ENCODE measurements at places on chromosomes 16 and 17. TPM values are rescaled to one million over a fixed set of nuclear protein-coding genes. Genes with fewer than 3 reads are reported as not detected.

FOXF1 gene
- total RNA-seq: 0.88 TPM

ARHGAP44 gene
- total RNA-seq: 7.4 TPM

CALCOCO2 gene
- 164 TPM for total RNA-seq

PRAC2 gene
- not detected for total RNA-seq

KIFC3 gene
- total RNA-seq: 69.7 TPM

SLC7A5 gene
- total RNA-seq: 14.5 TPM

CA4 gene
- 6.5 TPM for total RNA-seq

GGT6 gene
- total RNA-seq: not detected

KCNAB3 gene
- total RNA-seq: 0.62 TPM

GSDMA gene
- 6.2 TPM for total RNA-seq

TLCD3A gene
- total RNA-seq: 11.1 TPM

PLLP gene
- total RNA-seq: 2.6 TPM

KRTAP4-3 gene
- total RNA-seq: not detected

C16orf87 gene
- total RNA-seq: 5.6 TPM

DNA sequence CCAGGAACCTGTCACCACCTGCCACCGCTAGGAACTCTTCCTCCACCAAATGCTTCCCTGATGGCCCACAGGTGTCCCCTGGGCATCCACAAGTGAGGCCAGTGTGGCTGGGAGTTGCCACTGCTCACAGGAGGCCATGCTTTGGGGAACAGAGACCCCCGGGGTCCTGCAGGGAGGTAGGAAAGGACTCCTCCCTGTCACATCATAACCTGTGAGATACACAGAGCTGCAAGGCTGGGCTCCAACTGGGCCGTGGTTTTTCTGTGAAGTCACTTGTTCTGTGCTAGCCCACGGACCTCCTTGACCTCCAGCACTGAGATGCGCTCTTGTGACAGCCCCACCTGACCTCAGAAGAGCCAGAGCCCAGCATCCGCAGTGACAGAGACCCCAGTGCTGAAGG lies 311.2 kb downstream of the C16orf95 start:
- DNase-seq: no peak

DNA sequence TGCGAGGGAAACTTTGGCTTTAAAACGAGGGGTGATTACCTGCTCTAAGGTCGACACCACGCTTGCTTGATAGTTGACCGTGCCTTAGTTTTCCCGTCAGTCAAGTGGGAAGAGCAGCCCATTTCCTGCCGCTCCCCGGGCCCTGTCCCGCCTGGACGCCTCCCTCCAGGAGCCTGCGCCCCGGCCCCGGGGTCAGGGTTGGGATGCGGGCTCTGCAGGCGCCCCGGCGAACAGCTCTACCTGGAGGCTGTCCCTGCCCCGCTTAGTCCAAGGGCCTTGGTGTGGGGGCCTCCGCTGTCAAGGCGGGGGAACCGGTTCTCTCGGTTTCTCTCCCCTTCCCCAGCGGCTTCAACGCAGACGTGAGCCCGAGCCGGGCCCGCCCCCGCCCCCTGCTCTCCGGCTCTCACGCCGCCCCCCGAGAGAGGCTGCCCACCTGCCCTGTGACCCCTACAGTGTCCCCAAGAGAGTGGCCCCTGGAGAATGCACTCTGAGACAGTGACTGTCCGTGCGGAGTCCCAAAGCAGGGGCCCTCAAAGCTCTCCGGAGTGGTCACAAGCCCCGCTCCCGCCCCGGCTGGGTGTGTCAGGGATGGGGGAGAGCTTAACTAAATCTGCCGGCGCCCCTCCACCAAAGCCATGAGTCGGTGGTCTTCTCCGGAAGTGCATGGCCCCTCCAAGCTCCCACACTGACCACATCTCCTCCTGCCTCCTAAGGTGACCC lies 117.4 kb upstream of the SMURF2 start:
- DNase-seq: no peak

DNA sequence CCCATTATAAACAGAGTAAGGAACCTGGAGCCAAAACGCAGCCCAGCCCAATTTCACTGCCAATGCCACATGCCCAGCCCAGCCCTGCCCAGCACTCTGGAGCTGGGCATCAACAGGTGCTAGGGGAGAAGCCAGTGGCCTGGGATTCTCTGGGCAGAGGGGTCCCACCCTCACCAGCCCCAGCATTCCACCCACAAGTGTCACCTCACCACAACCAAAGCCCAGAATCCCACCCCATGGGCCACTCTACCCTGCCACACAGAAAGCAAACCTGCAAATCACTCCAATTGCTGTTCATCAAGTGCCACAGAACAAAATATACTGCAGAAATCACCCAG lies 102.5 kb upstream of the CDH5 start:
- DNase-seq: peak; percentile 49

- no peak for DNase-seq
Observed at GRCh38 chr16:28189245-28189644, 22.5 kb downstream of the XPO6 start.

- DNase-seq: peak; percentile 38
Observed at GRCh38 chr17:47813077-47813476, 8.5 kb downstream of the OSBPL7 start.

DNA sequence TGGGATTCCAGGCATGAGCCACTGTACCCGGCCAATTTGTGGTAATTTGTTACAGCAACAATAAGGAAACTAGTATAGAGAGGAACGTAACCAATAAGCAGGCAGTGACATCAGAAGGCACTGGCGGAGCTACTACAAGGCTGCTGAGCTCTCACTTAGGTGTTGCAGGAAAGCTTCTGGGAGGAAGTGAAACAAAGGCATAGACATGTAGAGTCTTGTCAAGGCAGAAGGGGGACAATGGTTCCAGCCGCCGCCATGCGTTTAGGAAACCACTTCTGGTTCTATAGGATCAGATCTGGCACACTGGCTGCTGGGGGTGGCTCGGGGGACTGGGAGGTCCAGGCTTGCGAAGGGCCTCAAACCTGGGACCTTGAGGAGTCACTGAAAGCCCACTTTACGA lies 9.4 kb upstream of the CPSF4L start:
- DNase-seq: no peak

DNA sequence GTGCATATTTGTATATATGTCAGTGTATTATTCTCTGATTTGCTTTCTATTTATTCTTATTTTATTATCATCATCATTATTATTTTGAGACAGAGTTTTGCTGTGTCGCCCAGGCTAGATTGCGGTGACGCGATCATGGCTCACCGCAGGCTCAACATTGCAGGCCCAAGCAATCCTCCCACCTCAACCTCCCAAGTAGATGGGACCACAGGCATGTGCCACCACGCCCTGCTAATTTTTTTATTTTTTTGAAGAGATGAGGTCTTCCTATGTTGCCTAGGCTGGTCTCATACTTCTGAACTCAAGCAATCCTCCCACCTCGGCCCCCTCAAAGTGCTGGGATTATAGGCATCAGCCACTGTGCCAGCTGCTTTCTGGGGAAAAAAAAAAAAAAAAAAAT lies 8.4 kb upstream of the ARHGAP17 start:
- DNase-seq: no peak

- no peak for DNase-seq
Observed at GRCh38 chr16:23433261-23433920, 19.6 kb downstream of the COG7 start.

- no peak for DNase-seq
Observed at GRCh38 chr17:40511667-40512220, 10.3 kb upstream of the TNS4 start.

- peak; percentile 50 for DNase-seq
Observed at GRCh38 chr16:11587643-11588247, 1.0 kb upstream of the LITAF start.

DNA sequence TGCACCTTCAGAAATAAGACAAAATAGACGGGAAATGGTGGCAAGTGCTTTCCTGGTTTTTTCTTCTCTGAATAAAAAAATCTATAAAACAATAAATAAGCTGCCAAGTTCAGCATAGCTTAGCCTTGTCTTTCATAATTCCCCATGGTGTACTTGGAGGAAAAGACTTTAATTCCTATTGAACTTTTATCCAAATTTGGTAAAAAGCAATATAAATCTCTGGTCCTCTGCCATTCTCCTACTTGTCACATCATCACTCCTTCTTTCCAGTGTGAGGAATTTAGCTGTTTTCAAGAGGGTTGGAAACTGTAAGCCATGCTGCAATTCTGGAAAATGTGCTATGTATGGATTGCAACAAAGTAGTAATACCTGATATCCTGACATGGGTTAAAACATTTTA lies 551.8 kb upstream of the KIF2B start:
- no peak for DNase-seq

- DNase-seq: no peak
Observed at GRCh38 chr17:64393000-64393402, 2.3 kb upstream of the PECAM1 start.

- DNase-seq: peak; percentile 96
Observed at GRCh38 chr17:61251939-61252865, 147.4 kb upstream of the TBX2 start.

DNA sequence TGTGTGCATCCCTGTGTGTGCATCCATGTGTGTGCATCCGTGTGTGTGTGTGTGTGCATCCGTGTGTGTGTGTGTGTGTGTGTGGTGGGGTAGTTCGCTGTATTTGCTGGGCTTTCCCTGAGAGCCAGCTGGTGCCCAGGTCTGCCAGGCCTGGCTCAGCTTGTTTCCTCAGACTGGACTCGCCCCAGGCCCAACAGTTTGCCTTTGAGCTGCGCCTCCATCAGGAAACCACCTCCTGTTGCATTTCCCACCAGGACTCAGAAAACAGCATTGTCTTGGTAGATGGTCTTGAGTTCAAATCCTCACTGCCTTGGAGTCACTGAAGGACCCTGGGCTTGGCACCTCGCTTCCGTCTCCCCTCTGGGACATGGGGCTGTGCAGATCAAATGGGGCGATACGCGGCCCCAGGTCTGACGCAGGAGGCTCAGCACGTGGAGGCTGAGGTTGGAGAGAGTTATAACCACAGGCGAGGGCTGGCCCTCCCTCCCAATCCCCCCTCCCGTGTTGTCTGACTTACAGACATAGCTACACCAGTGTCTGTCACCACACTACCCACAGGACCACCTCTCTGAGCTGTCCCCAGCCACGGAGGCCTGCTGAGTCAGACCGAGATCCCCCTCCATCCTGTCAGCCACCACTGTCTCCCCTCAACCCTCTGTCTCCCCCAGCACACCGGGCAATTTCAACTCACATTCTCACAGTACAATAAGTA lies 4.7 kb downstream of the ITGAE start:
- peak; percentile 74 for DNase-seq
